Aortic smooth muscle cell (primary cell): ENCODE measurements at places on chromosomes 3 and 15. TPM values are rescaled to one million over a fixed set of nuclear protein-coding genes. Genes with fewer than 3 reads are reported as not detected.

The RAB7A gene
- 51.9 and 72.7 TPM in 2 replicates for total RNA-seq

The CTXN2 gene
- total RNA-seq: not detected in 2 replicates

The GHSR gene
- not detected in 2 replicates for total RNA-seq

The DAG1 gene
- total RNA-seq: 49.7 and 65.7 TPM in 2 replicates

The GABRA5 gene
- not detected in 2 replicates for total RNA-seq

The TIMMDC1 gene
- 49.1 and 53.8 TPM in 2 replicates for total RNA-seq

The DVL3 gene
- total RNA-seq: 26.3 and 31.3 TPM in 2 replicates

The FGD5 gene
- total RNA-seq: 2.6 and 5.4 TPM in 2 replicates

The CAMP gene
- not detected in 2 replicates for total RNA-seq

The CFAP44 gene
- 2.6 and 4.4 TPM in 2 replicates for total RNA-seq

The SLC6A11 gene
- not detected in 2 replicates for total RNA-seq

The PATL2 gene
- 0.62 and 0.92 TPM in 2 replicates for total RNA-seq

The LRRC49 gene
- 25.1 and 28.1 TPM in 2 replicates for total RNA-seq

The SAMMSON gene
- not detected in 2 replicates for total RNA-seq

The SLC28A2 gene
- not detected in 2 replicates for total RNA-seq

The SLC7A14 gene
- total RNA-seq: under 0.01 and 0.19 TPM in 2 replicates

The SST gene
- not detected in 2 replicates for total RNA-seq

The CALML4 gene
- total RNA-seq: 1.6 and 2.9 TPM in 2 replicates

The PLA1A gene
- total RNA-seq: 0.25 TPM in 1 of 2 replicates, not detected in the other

The TIMP4 gene
- total RNA-seq: 0.92 and 1.6 TPM in 2 replicates

The CD276 gene
- 119 and 158 TPM in 2 replicates for total RNA-seq

The GPR149 gene
- total RNA-seq: not detected in 2 replicates

The CCDC33 gene
- total RNA-seq: 0.06 TPM in 1 of 2 replicates, not detected in the other

The EFCC1 gene
- under 0.01 TPM in 1 of 2 replicates, not detected in the other for total RNA-seq

The SI gene
- not detected in 2 replicates for total RNA-seq

The CYP1A2 gene
- total RNA-seq: not detected in 2 replicates

The IL17RC gene
- 29.2 and 36.5 TPM in 2 replicates for total RNA-seq

The GADL1 gene
- under 0.01 and 0.06 TPM in 2 replicates for total RNA-seq

The PLA2G4E gene
- total RNA-seq: not detected in 2 replicates

The ESYT3 gene
- total RNA-seq: 0.12 and 0.26 TPM in 2 replicates

The EPB42 gene
- total RNA-seq: not detected in 2 replicates

The DCBLD2 gene
- 127 and 209 TPM in 2 replicates for total RNA-seq

The ADCY5 gene
- under 0.01 and 0.13 TPM in 2 replicates for total RNA-seq

The IL12A gene
- total RNA-seq: 0.19 TPM in 1 of 2 replicates, not detected in the other

The RTP1 gene
- total RNA-seq: not detected in 2 replicates

The VILL gene
- 5.8 and 6.7 TPM in 2 replicates for total RNA-seq
